Effector memory CD8-positive, alpha-beta T cell (primary cell): ENCODE measurements at places on chromosomes 1 and 21.

DNA sequence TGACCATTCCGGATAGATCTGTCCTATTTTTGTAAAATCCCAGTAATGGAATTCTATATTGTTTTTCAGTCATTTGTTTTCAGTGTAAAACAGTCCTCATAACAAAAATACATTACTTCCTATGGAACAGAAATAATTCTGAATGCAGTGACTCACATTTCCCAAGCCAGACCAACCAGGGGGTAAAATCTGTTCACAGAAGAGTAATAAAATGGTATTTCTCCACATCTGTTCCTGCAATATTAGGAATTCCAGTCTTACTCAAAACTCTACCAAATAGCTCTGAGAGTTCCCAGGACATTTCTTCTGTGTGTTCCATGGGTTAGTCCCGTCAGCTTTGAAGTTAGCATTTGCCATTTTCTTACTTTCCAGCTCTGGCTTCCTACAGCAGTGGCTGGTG is 2.6 kb upstream of the DDR2 start:
- no peak for DNase-seq

GRCh38 chr1:40204856-40205255 is 42.9 kb upstream of the TMCO2 start:
- no peak for DNase-seq

DNA sequence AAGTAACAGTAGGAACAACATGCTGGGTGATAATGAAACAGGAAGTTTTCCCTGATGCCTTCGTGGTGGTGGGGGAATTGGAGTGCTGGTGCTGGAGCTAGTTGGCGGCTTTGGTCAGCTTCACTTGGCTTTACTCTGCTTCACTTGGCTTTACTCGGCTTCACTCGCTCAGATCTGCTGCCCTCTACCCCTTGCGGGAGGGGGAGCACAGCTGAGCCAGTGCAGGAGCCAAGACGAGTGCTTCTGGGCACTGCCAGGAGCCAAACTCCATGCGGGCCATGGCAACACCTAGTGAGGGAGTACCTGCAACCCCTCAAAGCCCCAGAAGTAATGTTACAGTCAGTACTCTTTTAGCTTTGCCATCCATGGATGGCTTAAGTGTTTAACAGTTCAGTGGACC is 10.6 kb upstream of the PRKACB start:
- DNase-seq, result no peak

DNA sequence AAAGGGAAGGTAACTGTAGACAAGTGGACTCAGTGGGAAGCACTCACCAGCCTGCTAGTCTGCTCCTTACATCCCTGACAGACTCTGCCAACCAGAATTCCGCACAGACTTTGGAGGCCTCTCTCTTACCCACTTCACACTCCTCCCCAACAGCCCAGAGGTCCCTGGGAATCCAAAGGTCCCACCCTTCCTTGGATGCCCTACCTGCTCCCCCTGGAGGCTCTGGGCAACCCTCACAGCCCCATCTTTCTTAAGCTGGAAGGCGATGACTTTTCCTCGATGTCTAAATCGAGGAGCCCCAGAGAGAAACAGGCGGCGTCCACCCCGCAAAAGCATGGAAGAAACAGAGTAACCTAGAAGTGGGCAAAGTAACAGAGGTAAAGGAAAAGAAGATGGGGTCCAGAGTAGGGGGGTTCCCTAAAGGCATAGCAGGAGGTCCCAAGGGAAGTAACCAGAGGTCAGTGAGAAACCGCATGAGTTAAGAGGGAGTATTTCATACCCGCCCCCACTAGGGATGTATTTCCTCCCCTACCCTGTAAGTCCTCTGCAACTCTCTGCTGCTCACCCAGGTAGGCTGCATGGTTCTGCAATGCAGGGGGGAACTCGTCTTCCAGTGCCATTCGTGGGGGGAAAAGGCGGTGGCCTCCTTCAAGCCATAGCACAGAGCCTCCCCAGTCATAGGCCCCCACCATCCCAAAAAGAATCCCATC is 8.4 kb downstream of the ITGA10 start:
- no peak for DNase-seq
